ENCODE measurements at places on chromosomes 6 and 20. TPM values are rescaled to one million over a fixed set of nuclear protein-coding genes. Genes with fewer than 3 reads are reported as not detected.

BMP6 gene
- 2.9 TPM for total RNA-seq

GSTA3 gene
- total RNA-seq: not detected

GMDS gene
- 8.0 TPM for total RNA-seq

RPN2 gene
- 210 TPM for total RNA-seq

HDGFL1 gene
- total RNA-seq: not detected

PNPLA1 gene
- not detected for total RNA-seq

OR2B6 gene
- total RNA-seq: not detected

ERVFRD-1 gene
- total RNA-seq: not detected

RAB23 gene
- total RNA-seq: 74.3 TPM

MYT1 gene
- not detected for total RNA-seq

KIF25 gene
- 0.32 TPM for total RNA-seq

MAS1 gene
- total RNA-seq: not detected

RSPH9 gene
- 1.3 TPM for total RNA-seq

TFAP2C gene
- 39.9 TPM for total RNA-seq

TCP11 gene
- total RNA-seq: 1.1 TPM

ZSCAN16 gene
- 1.9 TPM for total RNA-seq

RGS17 gene
- 2.6 TPM for total RNA-seq

SRMS gene
- not detected for total RNA-seq

FKBP1A gene
- total RNA-seq: 125 TPM

BFSP1 gene
- 2.3 TPM for total RNA-seq

SOBP gene
- 3.5 TPM for total RNA-seq

KCNB1 gene
- 0.24 TPM for total RNA-seq

APOBEC2 gene
- not detected for total RNA-seq

VSTM2L gene
- 5.6 TPM for total RNA-seq

CDH4 gene
- total RNA-seq: 0.81 TPM

CALHM4 gene
- not detected for total RNA-seq

SIRPD gene
- total RNA-seq: not detected

CST7 gene
- not detected for total RNA-seq

BCAS1 gene
- total RNA-seq: 0.16 TPM

SFT2D1 gene
- 26.8 TPM for total RNA-seq

TRIM40 gene
- total RNA-seq: not detected

ULBP2 gene
- 2.1 TPM for total RNA-seq

NDUFAF5 gene
- total RNA-seq: 13.1 TPM

PNLDC1 gene
- 0.81 TPM for total RNA-seq

RAMACL gene
- 3.4 TPM for total RNA-seq

CDSN gene
- total RNA-seq: not detected

OOEP gene
- 0.16 TPM for total RNA-seq

DEFB132 gene
- total RNA-seq: not detected

IRAK1BP1 gene
- 8.4 TPM for total RNA-seq

IL17F gene
- total RNA-seq: not detected

VPS16 gene
- 46.4 TPM for total RNA-seq

GTSF1L gene
- not detected for total RNA-seq

SYTL3 gene
- total RNA-seq: 1.3 TPM

TNNC2 gene
- not detected for total RNA-seq

CST3 gene
- total RNA-seq: 113 TPM

CEP250 gene
- total RNA-seq: 35.7 TPM

TRIM15 gene
- total RNA-seq: not detected

SLPI gene
- total RNA-seq: not detected

CLVS2 gene
- not detected for total RNA-seq

WFDC5 gene
- total RNA-seq: not detected

FRMD1 gene
- not detected for total RNA-seq

SLC17A4 gene
- total RNA-seq: not detected

PTP4A1 gene
- total RNA-seq: 29.2 TPM

HSPA12B gene
- total RNA-seq: 0.65 TPM

ACSS1 gene
- total RNA-seq: 11.7 TPM

GMPR gene
- total RNA-seq: 5.7 TPM

ANGPT4 gene
- under 0.01 TPM for total RNA-seq

CPNE5 gene
- total RNA-seq: 0.12 TPM

Data from hair follicle dermal papilla cell (primary cell).